ENCODE measurements at places on chromosomes 6 and 20.
A peak's percentile ranks its signal among the peaks of the same experiment; 100 is the strongest.

DNA sequence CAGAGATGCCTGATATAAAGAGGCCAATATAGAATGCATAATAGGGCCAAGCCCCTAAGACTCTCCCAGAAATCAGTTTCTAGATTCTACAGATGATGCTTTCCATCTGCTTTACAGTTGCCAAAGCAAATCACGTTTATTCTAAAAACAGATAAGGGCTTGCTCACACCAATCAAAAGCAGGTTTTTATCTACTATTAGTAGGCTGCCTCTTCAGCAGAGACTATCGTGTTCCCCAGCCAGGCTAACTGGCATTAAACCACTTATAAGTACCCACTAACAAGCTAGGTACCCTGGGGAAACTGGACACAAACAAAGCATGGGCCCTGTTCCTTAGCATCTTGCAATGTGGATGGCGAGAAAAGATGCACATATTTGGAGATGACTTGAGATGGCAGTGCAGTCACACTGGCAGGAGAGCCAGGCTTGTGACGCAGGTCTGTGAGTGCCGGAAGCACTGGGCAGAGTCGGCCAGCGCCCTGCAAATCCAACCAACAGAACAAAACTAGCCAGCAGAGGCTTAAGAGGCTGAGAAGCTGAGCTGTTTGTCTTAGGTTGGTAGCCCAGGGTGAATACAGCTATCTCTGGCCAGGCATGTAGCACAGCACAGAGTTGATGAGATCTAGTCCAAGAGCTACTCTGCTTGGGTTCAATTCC, 73.4 kb downstream of the GFOD1 start:
- no peak for DNase-seq

DNA sequence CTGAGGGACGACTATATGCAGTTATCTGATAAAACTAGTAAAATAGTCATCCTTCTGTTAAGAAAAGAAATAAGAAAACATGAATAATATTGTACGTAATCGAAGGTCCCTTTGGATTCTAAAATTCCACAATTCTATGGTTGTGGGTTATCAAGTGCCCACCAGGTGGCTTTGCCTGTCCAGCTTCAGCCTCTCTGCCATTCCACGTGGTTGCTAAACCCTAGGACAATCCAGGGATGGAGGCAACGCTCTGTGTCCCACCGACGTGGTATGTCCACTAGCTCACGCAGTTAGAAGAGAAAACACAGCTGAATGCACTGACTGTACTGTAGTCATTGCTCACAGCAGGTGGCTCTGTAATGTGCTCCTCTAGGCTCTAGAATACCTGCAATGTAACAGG, 349.3 kb downstream of the FARS2 start:
- no peak for DNase-seq

GRCh38 chr6:148240461-148240840, 102.2 kb upstream of the SASH1 start:
- DNase-seq = no peak

DNA sequence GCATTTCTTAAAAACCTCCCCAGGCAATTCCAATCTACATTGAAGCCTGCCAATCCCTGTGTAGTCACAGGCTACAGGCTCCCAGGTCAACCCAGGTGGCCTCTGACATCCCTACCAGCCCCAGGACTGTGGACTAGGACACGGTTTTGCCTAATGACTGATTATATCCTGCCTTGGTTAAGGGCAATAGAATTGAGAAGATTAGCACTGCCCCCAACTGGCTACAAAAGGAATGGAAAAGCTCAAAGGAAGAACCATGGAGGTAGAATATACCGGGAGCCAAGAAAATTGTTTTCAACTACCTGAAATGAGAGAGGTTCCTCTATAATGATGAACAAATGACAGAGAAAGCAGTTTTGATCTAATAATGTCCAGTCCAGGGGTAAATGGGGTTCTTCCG, 421.1 kb upstream of the AGPAT4 start:
- DNase-seq = no peak

DNA sequence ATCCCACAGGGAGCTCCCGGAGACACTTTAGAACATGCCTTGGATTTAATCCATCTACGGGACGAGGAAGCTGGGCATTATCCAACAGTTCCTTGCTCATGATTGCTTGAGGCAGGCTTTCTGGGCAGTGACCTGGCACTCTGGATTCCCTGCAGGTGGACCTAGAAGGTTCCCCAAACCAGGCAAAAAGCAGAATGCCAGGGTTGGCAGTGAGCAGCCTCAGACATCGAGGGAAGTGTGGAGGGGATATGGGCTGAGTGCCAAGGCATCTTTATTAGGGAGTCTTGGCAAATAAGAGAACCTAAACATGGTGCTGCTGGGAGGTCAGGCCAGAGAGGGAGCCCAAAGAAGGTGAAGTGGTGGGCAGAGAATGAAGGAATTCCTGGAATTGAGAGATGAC, 158.5 kb downstream of the CD83 start:
- no peak for DNase-seq

- DNase-seq = no peak
Observed at GRCh38 chr20:57586370-57586793, 25.5 kb downstream of the PCK1 start.

DNA sequence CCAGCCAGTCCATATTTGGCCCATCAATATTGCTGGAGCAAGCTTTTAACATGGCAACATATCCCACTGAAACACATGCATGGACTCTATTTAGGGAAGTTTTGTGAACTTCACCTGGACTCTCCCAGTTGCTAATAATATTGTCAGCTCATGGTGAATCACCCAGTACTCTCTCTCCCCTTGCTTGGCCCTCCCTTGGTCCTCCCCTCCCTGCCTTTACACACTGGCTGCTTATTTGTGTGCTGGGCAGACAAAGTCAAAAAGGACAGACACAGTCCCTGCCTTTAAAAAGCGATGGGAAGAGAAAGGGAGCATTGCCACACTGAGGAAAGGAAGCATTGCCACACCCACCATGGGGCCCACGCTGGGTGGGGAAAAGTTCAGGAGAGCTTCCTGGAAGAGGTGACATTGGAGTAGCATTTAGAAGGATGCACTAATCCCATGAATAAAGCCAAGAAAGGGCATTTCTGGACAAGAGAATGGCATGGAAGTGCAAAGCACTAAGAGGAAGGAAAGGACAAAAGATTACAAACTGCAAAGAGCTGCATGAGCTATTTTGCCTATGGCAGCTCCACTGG, 143.4 kb upstream of the EXOC2 start:
- no peak for DNase-seq

DNA sequence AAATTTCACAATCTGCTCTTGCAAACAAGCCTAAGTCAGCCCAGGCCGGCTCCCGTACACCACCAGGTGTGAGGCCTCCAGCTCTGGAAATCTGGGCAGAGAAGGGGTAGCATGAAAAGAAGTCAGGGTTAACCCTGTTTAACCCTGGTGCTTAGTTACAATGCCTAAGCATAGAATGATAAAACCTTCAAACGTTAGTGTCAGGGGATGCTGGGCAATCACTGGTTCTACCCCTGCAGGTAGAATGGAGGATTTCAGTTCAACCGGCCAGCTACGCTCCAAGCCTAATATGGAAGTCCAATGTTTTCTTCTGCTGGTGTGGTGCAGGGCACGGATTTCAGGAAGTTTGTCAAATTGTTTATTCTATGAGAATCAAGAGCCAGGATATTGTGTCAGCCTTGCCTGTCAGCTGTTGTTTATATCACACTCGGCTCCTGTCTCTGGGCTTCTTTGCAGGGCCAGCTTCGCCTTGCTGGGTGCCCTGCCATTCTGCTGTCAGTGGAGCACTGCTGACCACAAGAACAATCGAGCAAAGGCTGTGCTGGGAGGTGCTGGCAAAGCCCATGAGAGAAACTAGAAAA, 20.2 kb upstream of the CD93 start:
- DNase-seq = no peak

DNA sequence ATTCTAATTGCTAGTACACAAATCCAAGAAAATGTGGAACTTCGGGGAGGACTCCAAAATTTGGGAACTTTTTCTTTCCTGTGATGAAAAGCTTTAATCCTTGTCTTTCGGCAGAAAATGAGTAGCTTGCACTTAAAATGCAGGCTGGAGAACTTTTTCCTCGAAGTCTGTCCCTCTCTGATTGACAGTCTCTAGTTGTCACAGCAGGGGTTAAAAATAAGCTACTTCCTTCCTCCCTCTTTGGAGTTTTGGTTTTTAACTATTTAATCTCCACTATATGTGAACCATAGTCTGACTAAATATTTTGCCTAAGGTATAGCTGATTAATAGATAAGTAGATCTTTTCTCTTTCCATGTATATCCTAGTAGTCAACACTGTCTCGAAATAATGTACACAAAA, 66.8 kb upstream of the MBOAT1 start:
- DNase-seq = no peak

DNA sequence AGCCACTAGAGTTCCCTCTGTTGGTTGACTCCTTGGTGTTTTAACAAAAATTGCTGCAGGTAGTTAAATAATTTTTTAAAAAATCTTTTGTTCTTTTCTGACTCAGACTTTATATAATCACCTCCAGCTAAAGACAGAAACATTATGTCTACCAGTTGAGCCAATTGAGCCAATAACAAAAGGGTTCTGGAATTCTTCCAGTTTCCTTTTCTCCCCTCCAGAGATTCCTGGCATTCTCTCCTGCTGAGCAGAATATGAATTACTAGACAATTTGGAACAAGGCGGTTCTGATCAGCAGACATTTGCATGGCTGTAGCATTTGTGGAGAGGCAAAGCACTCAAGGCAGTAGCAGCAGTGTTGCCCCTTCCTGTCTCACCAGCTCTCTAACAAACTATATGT, 144.0 kb upstream of the SLC35B3 start:
- DNase-seq = no peak

- DNase-seq = no peak
Observed at GRCh38 chr20:48236000-48236970, 451.0 kb upstream of the SULF2 start.

DNA sequence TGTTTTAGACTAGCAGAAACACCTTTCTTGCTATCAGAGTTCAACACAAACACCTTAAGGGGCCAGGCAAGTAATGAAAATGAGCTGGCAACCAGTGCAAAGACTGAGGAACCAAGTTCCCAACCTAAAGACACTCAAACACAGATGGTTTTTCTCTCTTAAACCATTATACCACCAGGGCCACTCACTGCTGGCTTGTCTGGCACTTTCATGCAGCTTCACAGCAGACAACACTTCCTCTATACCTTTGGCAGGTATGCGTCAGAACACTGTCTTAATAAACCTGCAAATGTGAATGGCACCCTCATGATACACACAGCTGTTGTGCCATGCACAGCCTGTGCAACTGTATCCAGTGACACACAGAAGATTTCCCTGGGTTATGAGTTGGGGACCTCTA, 41.6 kb downstream of the NFATC2 start:
- DNase-seq = no peak

- DNase-seq = no peak
Observed at GRCh38 chr6:15101130-15101529, 144.7 kb upstream of the JARID2 start.

GRCh38 chr20:20237093-20237959, 130.6 kb upstream of the INSM1 start:
- no peak for DNase-seq

- peak; percentile 49 for DNase-seq
Observed at GRCh38 chr6:105898286-105898685, 187.8 kb upstream of the PRDM1 start.

DNA sequence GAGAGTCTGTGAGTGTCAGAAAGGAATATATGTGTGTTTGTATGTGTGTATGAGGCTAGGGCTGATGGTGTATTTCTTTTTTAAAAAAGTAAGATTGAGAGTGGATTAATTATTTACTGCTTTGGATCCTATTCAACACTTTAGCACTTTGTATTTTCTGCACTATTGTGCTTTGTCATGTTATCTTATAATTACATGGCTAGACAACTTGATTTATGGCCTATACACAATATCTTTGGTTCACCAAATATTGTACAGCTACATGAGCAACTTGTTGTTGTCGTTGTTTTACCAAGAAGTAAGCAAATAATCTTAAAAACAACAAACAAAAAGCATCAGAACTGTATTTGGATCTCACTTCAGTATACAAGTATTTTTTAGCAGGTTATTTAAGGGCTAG, 84.6 kb upstream of the TBX18 start:
- DNase-seq = no peak

DNA sequence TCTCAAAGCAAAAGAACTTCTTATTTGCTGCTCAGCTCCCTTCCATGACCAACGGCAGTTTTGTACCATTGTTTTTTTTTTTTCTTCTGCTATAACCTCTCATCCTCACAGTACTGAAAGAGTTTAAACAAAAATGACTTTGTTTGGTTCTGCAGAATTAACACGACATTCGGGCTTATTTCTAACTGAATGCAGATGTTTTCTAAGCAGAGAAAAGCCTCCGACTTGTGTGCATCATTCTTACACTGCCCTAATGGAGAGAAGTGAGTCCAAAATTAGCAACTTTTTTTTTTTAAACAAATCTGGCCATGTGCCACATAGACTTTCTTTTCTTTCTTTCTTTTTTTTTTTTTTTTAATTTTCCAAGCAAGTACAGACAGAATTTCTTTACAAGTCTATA, 382.7 kb downstream of the HDGFL1 start:
- DNase-seq = no peak

- no peak for DNase-seq
Observed at GRCh38 chr20:22711971-22712755, 127.8 kb upstream of the FOXA2 start.

DNA sequence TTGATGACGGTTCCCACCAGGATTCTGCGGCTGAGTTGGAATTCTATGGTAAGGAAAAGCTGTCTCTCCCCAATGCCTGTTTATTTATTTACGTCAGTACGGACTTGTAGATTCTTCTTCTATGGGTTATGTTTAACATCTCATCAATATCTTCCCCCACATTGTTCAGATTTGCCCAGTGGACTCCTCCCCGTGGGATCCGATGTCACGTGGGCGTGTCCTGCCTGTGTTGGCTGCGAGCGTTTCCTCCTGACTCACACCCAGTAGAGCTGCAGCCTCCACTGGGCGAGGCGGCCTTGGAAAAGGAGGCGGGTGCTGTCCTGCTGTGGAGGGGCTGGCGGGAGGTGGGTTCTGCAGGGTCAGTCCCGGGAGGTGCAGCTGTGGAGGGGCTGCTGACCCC, 46.8 kb upstream of the SLCO4A1 start:
- DNase-seq = peak; percentile 26

GRCh38 chr6:8857160-8857559, 421.8 kb upstream of the SLC35B3 start:
- DNase-seq = no peak

DNA sequence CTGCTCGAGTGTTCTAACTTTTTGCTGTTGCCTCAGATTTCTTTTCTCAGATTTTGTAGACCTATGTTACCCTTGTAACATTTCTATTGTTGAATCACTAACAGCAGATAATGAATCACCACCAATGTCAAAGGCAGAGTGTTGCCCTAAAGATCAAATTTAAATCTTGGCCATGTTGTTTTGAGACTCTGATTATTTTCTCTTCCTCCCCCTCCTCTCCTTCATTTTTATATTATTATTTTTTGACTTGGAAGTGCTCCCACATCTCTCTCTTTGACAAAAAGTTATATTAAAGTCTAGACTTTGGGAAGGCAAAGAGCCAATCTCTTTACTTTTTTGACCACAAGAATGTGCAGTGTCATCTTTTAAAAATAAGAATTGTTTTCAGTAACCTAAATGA, 422.7 kb downstream of the NKAIN2 start:
- DNase-seq = no peak
